MCF 10A (cell line): ENCODE measurements at places on chromosomes 11 and 22.

DNA sequence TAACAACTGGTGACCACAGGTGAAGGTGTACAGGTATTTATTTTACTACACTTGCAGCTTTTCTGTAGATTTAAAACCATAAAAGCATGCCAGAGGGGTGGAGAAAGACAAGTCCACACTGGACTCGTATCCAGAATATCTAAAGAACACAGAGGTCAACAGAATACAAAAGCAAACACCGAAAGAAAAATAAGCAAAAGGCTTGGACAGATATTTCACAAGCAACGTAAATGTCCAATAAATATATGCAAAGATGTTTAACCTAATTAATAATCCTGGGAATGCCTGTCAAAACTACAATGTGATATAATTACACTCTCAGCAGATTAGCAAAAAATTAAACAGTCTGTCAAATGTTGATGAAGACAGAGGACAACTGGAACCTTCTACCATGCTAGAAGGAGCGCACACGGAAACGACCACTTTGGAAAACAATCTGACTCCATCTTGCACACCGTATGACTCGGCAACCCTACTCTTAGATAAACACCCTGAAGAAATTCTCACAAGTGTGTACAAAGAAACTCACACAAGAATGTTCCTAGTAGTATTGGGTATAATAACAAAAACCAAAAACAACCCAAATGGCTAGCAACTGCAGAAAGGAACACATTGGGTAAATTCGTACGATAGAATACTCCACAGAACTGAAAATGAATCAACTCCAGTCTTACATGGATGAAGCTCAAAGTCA lies 27.2 kb downstream of the GNB1L start:
- no peak for DNase-seq

DNA sequence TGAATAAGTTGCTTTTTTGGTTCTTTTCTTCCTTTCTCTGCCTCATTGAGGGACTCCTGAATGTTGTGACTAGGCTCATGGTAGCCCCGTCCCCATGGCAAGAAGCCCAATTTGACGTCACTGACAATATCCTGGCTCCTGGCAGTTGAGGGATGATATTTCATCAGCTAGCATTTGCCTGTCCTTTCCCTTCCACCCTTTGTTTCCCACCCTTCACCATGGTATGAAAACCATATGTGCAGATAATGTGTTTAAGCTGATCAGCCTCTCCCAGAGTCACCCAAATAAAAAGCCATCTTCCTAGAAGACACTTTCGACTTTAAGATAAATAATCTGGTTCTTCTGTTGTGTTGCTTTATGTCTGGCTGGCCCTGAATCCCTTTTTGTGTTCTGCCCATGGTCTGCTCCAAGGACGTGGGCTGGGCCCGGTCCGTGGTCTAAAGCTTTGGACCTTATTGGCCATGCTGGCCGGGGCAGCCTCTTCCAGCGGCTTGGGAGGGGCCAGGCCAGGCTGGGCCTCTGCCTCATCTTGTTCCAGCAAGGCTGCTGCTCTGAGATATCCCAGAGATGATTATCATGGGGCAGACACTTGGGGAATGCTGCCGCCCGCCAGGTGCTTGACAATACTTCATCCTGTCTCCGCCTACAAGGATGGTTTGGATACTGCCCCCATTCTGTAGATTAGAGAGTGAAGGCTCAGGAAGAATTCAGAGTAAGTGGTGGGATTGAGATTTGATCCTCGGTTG lies 5.1 kb downstream of the TSPAN18 start:
- no peak for DNase-seq

GRCh38 chr11:128765571-128766549 lies 72.0 kb downstream of the FLI1 start:
- DNase-seq: no peak

GRCh38 chr11:35927682-35928081 lies 16.2 kb upstream of the LDLRAD3 start:
- peak; percentile 99 for DNase-seq

GRCh38 chr11:74770456-74770855 lies 21.8 kb downstream of the RNF169 start:
- DNase-seq: no peak

GRCh38 chr11:73914284-73914683 lies 36.5 kb upstream of the DNAJB13 start:
- no peak for DNase-seq

- DNase-seq: peak; percentile 63
Observed at GRCh38 chr11:95912902-95913560, 10.9 kb downstream of the MTMR2 start.

DNA sequence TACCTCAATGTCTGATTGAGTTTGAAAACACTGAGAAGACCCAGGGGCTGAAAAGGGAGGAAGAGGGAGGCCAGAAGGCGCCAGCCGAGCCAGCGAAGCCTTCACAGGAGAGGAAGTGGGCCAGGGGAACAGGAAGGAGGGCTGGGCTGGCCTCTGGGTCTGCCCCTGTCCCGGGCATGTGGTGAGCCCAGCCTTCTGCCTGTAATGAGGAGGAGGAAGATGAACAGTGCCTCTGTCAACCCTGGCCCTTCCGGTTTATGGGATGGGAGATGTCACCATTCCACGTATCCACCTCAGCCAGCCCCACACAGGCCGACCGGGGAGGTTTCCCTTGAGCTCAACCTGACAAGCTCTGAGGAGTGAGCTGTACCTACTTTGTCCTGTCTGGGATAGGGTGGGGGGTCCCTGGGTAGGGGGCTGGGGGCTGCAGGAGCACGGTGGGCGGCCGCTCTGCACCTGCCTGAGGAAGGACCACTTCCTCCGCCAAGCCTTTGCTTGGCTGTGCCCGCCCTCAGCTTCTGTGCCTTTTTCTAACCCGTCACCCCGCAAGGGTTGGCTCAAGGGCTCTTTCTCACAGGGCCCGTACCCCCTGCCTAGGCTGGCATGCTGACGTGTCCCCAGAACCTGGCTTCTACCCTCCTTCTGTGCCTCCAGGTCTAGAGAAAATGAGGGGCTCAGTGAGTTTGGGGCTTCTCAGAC lies 2.0 kb downstream of the PARVG start:
- no peak for DNase-seq

DNA sequence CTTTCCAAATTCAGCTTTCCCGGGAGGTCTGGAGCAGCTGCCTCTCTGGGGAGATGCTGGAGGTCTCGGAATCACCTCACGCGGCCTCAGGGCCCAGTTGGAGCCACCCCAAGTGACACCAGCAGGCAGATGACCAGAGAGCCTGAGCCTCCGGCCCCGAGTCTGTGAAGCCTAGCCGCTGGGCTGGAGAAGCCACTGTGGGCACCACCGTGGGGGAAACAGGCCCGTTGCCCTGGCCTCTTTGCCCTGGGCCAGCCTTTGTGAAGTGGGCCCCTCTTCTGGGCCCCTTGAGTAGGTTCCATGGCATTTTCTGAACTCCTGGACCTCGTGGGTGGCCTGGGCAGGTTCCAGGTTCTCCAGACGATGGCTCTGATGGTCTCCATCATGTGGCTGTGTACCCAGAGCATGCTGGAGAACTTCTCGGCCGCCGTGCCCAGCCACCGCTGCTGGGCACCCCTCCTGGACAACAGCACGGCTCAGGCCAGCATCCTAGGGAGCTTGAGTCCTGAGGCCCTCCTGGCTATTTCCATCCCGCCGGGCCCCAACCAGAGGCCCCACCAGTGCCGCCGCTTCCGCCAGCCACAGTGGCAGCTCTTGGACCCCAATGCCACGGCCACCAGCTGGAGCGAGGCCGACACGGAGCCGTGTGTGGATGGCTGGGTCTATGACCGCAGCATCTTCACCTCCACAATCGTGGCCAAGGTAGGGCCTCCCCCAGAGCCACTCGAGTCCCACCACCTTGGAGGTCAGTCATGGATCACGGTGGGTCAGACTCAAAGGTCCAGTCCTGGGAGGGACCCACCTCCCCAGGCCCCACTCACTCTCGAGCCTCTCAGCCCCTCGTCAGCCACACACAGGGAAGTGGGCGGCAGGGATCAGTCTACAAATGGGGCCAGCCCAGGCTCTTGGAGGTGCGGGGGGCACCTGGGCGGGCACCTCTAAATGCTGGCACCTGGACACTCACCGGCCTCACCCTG lies 525 bp downstream of the SLC22A12 start:
- DNase-seq: no peak

DNA sequence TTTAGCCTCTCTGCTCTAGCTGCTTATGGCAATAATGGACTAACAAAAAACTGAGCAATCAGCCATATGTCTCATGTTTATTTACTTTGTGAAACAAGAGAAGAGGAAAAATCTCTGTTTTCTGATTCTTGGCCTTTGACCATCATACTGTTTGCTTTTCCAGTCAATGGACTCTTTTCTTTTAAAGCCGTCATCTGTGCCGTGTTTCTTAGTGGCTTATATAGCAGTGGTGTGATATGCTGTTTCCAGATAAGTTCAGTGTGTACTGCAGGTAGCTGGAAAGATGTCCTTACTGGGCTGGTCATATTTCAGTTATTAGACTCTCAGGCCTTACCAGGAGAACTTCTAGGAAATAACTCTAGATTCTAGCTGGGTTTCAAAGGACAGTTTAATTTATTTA lies 33.6 kb upstream of the TECTA start:
- no peak for DNase-seq

- peak; percentile 63 for DNase-seq
Observed at GRCh38 chr11:86990515-86990914, 35.3 kb upstream of the FZD4 start.

DNA sequence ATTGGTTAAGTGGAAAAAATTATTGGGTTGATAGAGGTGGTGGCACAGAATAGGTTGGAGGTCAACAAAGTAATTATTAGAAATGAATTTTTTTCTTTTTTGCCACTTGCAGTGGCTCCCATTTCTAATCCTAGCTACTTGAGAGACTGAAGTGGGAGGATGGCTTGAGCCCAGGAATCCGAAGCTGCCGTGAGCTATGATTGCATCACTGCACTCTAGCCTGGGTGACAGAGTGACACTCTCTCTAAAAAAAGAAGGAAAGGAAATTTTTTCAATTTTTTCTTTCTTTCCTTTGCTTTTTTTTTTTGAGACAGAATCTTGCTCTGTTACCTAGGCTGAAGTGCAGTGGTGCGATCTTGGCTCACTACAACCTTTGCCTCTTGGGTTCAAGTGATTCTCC lies 2.2 kb upstream of the BCO2 start:
- DNase-seq: peak; percentile 31

DNA sequence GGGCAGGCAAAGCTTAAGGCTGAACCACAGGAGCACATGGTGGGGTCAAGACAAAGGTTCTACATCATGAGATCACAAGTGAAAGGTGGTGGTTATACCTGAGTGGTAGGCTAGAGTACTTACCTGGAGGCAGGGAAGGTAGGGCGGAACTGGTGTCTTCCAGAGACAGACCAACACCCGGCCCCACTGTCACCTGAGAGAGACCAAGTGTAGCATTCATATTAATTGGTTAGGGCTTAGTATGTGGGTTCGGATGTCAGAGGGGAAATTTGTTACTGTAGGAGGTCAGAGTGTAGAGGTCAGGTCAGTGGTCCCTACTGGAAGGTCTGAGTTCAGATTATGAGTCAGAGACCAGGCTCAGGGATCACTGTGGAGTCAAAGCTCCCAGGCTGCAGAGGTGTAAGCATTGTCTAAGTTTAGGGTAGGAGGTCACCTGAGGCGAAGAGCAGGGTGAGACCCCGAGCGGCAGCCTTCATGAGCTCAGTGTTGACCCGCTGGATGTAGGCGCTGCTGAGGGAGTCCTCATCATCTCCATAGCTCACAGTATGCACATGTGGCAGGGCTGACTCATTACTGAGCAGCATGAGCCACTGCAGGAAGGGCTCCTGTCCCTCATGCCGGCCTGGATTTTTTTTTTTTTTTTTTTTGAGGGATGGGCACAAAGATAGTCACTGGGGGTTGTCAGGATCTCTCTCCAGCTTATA lies 3.2 kb downstream of the TPP1 start:
- no peak for DNase-seq

DNA sequence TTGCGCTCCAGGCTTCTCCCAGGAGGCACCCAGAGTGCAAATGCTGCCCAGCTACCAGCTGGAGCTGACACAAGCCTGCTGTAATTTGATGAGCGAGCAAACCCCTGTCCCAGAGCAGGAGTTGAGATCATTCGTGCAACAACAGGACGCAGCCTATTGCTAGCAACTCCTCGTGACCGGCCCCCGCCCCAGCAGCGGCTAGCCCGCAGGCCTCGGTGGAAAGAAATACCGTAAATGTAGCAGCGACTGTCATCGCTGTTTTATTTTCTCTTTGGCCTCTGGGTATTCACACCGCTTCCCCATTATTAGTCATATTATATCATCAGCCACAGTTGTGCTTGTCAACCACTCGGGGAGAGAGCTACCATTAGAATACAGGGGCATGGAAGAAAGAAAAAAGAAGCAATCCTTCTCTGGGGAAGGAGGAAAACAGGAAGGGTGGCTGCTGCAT lies 59.2 kb upstream of the ATXN10 start:
- peak; percentile 81 for DNase-seq

GRCh38 chr22:45481661-45482060 lies 21.0 kb upstream of the FBLN1 start:
- DNase-seq: no peak

DNA sequence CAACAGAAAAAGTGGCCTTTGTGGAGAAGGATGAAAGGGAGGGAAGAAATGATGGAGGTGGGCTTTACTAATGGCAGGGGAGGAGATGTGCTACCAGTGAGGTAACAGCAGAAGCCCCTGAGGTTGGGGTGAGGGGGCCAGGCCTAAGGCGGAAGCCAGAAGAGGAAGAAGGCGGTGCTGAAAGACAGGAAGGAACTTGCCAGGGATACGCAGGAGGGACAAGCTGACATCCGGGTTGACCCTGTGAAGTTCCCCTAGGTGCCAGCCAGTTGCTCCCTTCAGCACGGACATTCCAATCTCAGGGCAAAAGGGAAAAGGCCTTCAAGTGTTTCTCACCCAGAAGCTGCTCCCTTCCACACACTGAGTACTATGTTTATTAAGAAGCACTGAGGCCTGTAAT lies 2.3 kb upstream of the TIRAP start:
- no peak for DNase-seq

DNA sequence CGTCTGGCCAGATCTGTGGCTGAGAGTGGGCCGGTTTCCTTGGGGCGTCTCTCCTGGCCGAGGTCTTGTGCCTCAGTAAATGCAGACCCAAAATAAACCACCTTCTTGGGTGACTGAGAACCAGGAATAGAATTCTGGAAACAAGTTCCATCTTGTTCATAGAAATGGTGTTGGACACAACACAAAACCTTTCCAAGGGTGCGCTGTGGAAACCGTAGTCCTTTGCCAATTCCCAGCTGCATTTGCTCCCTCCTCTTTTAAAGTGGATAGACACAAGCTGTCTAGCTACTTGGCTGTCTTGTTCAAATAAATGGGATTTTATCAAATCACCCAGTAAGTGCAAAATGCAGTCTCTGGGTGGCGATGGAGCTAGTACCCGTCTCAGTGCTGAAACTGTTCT lies 300.2 kb downstream of the SHANK2 start:
- DNase-seq: no peak

- no peak for DNase-seq
Observed at GRCh38 chr22:30338802-30339201, 12.1 kb upstream of the TBC1D10A start.

DNA sequence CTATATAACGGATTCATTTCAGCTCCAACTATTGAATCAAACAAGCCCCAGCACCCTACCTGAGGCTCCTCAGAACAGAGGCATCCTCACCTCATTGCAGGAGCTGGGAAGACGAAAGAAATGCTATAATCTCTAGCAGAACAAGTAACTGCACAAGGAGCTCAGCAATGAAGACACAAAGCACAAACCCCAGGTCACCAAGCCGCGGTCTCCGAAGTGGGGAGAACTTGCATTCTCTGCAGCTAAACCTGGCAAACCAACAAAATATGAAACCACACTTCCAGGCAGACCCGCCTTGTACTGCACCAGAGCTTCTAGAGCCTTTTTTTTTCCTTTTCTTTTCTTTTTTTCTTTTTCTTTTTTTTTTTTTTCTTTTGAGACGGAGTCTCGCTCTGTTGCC lies 21.8 kb upstream of the CD5 start:
- no peak for DNase-seq

GRCh38 chr11:35553831-35554230 lies 28.4 kb upstream of the PAMR1 start:
- DNase-seq: no peak

GRCh38 chr22:46068593-46069491 lies 81.5 kb upstream of the PPARA start:
- peak; percentile 75 for DNase-seq
